ENCODE measurements at places on chromosomes 1 and 21. TPM values are rescaled to one million over a fixed set of nuclear protein-coding genes. Genes with fewer than 3 reads are reported as not detected.

DNA sequence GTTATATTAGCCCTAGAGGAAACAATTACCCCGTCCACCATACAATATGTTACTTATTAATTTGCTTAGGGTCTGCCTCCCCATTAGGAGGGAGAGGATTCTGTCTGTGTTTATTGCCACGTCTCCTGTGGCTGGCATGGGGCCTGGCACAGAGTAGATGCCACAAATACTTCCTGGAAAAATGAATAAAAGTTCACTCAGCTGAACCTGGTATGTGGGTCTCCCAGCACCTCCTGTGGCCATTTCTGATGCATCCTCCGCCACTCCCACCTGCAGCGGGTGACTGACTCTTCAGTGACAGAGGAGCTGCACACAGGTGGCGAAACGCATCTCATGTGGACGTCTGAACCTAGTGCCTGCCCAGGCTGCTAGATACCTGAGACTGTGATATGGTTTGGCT lies 112.7 kb downstream of the CLIC6 start:
- no peaks in the 10 kb centered on the region for H3K27me3 ChIP-seq
- no peak overlapping the region for H3K4me3 ChIP-seq
- no peak for DNase-seq
- no peaks in the 10 kb centered on the region for H3K4me1 ChIP-seq
- H3K36me3 ChIP-seq: no peaks in the 10 kb centered on the region

- no peak overlapping the region for H3K4me3 ChIP-seq
- H3K27ac ChIP-seq: no peak overlapping the region
- H3K36me3 ChIP-seq: no peaks in the 10 kb centered on the region
- H3K27me3 ChIP-seq: peaks cover 17% of the 10 kb centered on the region
Observed at GRCh38 chr1:30645807-30646206, 77.6 kb downstream of the MATN1 start.

GRCh38 chr1:172885411-172885810 lies 165.3 kb downstream of the TNFSF18 start:
- no peaks in the 10 kb centered on the region for H3K36me3 ChIP-seq
- H3K27me3 ChIP-seq: no peaks in the 10 kb centered on the region
- peaks cover 38% of the 10 kb centered on the region for H3K4me1 ChIP-seq
- no peak overlapping the region for H3K4me3 ChIP-seq

GRCh38 chr1:7795406-7795805 lies 11.3 kb downstream of the PER3 start:
- no peak overlapping the region for H3K4me3 ChIP-seq
- no peaks in the 10 kb centered on the region for H3K4me1 ChIP-seq
- no peak overlapping the region for H3K27ac ChIP-seq
- H3K27me3 ChIP-seq: no peaks in the 10 kb centered on the region
- peaks cover 89% of the 10 kb centered on the region for H3K36me3 ChIP-seq

DNA sequence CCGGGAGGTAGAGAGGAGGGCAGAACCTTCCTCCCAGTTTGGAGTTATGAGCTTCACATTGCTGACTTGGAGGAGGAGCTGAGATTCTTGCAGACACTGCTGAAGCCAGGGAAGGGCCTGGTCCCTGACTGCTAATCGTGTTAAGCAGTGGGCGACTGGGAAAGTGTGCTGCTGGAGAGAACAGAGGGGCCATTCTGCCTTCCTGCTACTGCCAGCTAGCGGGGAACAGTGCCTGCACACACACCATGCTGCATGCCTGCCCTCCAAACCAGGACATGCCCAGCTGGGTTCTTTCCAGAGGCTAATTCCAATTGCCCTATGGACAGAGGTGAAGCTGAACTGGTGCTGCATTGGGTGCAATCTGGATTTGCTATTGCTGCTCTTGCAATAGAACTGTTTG lies 281.4 kb downstream of the AJAP1 start:
- no peaks in the 10 kb centered on the region for H3K36me3 ChIP-seq
- no peak overlapping the region for H3K27ac ChIP-seq
- H3K4me1 ChIP-seq: no peaks in the 10 kb centered on the region
- DNase-seq: no peak
- H3K4me3 ChIP-seq: no peak overlapping the region
- H3K27me3 ChIP-seq: no peaks in the 10 kb centered on the region

- H3K4me3 ChIP-seq: no peak overlapping the region
- DNase-seq: peak; percentile 82
- no peaks in the 10 kb centered on the region for H3K27me3 ChIP-seq
- peak overlapping the region; percentile 93 for H3K27ac ChIP-seq
Observed at GRCh38 chr1:230863449-230863848, 4.9 kb downstream of the C1orf198 start.

DNA sequence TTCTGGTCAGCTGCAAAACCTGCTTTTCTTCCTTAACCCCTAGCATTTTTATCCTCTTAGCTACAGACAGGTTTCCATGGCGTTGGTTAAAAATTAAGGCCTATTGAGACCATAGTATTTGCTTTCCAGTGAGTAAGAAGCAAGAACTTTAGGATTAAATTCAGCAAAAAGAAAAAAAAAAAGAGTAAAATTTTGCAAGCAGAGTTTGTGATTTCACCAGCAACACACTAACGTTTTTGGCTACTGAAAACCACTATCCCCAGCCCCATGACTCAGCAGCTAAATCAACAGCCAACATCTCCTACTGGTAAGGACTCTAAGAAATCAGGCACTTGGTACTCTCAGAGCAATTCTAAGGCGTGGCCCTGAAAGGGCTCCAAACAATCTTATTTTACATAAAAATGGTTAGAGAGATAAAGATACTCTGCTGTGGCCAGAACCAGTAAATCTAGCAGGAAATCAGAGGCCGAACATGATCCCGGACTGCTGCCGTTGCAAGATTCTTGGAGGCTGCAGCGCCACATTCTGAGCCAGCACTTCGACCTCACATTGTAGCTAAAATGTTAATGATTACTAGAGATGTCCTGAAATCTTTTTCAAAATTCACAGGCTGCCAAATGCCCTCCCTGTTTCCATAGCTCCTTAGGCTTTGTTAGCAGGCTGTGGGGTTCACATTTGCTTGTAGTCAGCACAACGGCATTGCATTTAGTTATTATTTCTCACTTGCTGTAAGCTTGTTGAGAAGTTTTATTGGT lies 1.6 kb upstream of the ENO1 start:
- peak; percentile 79 for DNase-seq
- H3K27me3 ChIP-seq: no peaks in the 10 kb centered on the region
- H3K36me3 ChIP-seq: peaks cover 7% of the 10 kb centered on the region

DNA sequence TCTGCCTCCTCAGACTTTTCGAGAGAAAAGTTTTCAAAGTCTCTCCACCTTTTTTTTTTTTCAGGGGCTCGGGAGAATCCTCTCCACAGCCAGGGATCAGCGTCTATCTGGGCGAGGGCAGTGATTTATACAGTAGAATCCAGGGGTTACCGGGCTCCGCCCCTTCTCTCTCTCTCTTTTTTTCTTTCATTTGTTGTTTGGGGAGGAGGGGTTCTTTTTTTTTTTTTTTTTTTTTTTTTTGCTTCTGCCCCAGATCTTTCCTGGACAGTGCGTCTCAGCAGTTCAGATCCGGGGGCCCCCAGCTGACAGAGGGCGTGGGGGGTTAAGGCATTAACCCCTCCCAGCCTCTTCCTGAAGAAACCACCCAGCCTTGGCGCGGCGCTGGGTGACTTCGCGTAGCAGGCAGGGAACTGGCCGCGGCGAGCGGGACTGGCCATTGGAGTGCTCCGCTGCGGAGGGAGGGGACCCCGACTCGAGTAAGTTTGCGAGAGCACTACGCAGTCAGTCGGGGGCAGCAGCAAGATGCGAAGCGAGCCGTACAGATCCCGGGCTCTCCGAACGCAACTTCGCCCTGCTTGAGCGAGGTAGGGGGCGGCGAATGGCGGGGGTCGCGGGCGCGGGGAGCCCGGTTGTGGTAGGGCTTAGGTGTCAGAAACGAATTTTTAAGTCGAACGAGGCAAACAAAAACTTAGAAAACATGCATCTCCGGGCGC lies at the start of gene S1PR1:
Gene S1PR1 (plus strand): TSS at position 504 of the 713 bp plus-strand sequence. CDS start 1,966 bp downstream, outside the sequence.
- H3K4me3 ChIP-seq: peak within 1 kb of the TSS; percentile 65
- peaks cover 14% of the 10 kb centered on the region for H3K4me1 ChIP-seq
- H3K36me3 ChIP-seq: no peaks in the 10 kb centered on the region

- H3K4me1 ChIP-seq: no peaks in the 10 kb centered on the region
- no peak for DNase-seq
- H3K27me3 ChIP-seq: no peaks in the 10 kb centered on the region
- H3K36me3 ChIP-seq: peaks cover 35% of the 10 kb centered on the region
- H3K4me3 ChIP-seq: no peak overlapping the region
Observed at GRCh38 chr1:161944381-161944780, 79.3 kb downstream of the OLFML2B start.

GRCh38 chr1:99849744-99850458 lies at the start of gene AGL:
TSS of gene AGL (plus strand) at chr1:99850361. CDS start at chr1:99851043, 682 bp downstream.
- peak within 1 kb of the TSS; percentile 91 for H3K27ac ChIP-seq
- H3K4me1 ChIP-seq: peaks cover 34% of the 10 kb centered on the region
- peak; percentile 91 for DNase-seq
- peak within 1 kb of the TSS; percentile 85 for H3K4me3 ChIP-seq

DNA sequence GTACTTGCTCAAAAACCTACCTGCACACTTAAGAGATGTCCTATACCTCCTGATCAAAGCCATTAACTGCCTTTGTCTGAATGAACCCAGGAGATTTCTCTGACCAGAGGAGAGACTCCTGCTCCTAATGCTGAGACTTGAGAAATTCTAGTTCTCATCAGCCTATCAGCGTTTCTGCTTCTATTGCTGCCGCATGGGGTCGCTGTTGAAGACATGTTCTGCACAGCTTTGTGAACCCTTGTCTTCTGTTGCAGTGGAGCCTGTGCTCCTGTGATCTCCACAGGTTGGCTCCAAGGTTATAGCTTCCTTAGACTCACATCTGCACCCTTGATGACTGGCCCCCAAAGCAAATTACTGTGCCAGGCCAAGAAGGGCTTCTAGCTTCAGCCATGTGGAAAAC lies 40.2 kb downstream of the EDN2 start:
- H3K27ac ChIP-seq: no peak overlapping the region
- DNase-seq: no peak
- no peak overlapping the region for H3K4me3 ChIP-seq
- no peaks in the 10 kb centered on the region for H3K4me1 ChIP-seq
- H3K27me3 ChIP-seq: no peaks in the 10 kb centered on the region

GRCh38 chr21:45320261-45321025 lies 32.7 kb upstream of the POFUT2 start:
- no peaks in the 10 kb centered on the region for H3K27me3 ChIP-seq
- H3K4me1 ChIP-seq: peaks cover 49% of the 10 kb centered on the region
- no peak overlapping the region for H3K4me3 ChIP-seq

GRCh38 chr1:238123201-238123600 lies 232.5 kb upstream of the ZP4 start:
- no peak overlapping the region for H3K27ac ChIP-seq
- H3K4me1 ChIP-seq: no peaks in the 10 kb centered on the region
- DNase-seq: no peak
- no peaks in the 10 kb centered on the region for H3K27me3 ChIP-seq

- no peaks in the 10 kb centered on the region for H3K4me1 ChIP-seq
- H3K27me3 ChIP-seq: no peaks in the 10 kb centered on the region
- no peak overlapping the region for H3K4me3 ChIP-seq
- H3K36me3 ChIP-seq: peaks cover 67% of the 10 kb centered on the region
- no peak for DNase-seq
- H3K27ac ChIP-seq: no peak overlapping the region
Observed at GRCh38 chr1:235766794-235767285, 99.9 kb downstream of the LYST start.

The C8A gene
- total RNA-seq: not detected

The NBPF4 gene
- total RNA-seq: not detected

The OR2T27 gene
- not detected for total RNA-seq

The ARHGEF16 gene
- 51.0 TPM for total RNA-seq

The TNFSF18 gene
- total RNA-seq: not detected

The CLCA1 gene
- total RNA-seq: not detected

Data from stomach (tissue), 19 donors.